Activated CD4-positive, alpha-beta T cell treated with anti-CD3 and anti-CD28 coated beads, Interleukin-10, Interleukin-2, amounts not matched to agents 100 ng/mL and 50 ng/mL, durations not matched to agents 16 hours and 8 hours (primary cell): ENCODE measurements at places on chromosomes 2 and 18.

- DNase-seq = no peak
Measured at GRCh38 chr2:239354132-239354790, 46.6 kb downstream of the HDAC4 start.

DNA sequence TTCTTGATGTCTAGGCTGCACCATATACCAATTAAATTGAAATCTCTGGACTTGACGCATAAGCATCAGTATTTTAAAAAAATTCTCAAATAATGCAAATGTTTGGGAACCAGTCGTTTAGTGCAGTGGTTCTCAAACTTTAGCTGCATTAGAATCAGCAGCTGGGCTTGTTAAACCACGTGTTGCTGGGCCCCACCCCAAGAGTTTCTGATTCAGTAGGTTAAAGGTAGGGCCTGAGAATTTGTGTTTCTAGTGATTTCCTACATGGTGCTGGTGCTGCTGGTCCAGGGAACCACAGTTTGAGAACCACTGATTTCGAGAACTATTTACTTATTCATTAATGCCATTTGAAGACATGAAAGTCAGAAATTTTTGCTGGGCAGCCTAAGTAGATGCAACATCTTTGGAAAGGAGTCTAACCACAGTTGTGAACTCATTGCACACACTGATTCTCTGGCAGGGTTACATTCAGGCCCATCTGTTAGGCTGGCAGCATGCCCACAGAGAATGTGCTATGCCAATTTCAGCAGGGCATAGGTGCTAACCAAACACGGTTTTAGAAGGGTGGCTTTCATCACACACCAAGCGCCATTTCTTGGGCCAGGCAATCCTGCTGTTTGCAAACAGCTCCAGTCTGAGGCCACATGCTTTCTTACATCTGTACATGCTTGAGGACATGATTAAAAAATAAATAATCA is 26.4 kb upstream of the ATP5MC3 start:
- no peak for DNase-seq

- DNase-seq = no peak
Measured at GRCh38 chr2:217505303-217505702, 497.5 kb downstream of the TNS1 start.

DNA sequence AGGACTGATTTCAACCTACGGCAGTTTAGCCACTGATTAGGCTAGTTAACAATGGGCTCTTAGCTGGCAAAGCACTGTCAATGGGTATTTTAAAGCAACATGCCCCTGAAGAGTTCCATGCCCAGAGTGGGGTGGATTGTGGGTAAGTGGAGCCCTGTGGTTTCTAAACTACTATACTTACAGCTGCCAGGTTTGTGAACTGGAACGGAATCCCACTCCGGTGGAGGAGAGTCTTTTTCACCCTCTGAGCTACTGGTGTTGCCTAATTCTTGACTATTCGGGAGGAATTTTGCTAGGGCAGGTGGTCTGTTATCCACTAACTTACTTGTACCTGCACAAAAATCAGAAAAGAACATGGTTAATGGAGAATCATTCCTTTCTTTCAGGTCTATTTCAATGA is 52.6 kb downstream of the ZAP70 start:
- no peak for DNase-seq

- no peak for DNase-seq
Measured at GRCh38 chr18:62258616-62259015, 66.5 kb upstream of the TNFRSF11A start.

- no peak for DNase-seq
Measured at GRCh38 chr18:9106800-9107584, 4.5 kb downstream of the NDUFV2 start.

- DNase-seq = no peak
Measured at GRCh38 chr2:238306672-238306998, 13.7 kb upstream of the TRAF3IP1 start.

- no peak for DNase-seq
Measured at GRCh38 chr2:71465961-71466300, 12.6 kb downstream of the DYSF start.

DNA sequence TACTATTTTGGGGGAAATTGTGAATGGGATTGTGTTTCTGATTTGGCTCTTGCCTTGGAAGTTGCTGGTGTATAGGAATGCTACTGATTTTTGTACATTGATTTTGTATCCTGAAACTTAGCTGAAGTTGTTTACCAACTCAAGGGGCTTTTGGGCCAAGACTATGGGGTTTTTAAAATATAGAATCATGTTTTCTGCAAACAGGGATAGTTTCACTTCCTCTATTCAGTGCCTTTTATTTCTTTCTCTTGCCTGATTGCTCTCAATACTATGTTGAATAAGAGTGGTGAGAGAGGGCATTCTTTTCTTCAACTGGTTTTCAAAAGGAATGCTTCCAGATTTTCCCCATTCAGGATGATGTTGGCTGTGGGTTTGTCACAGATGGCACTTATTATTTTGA is 1383.8 kb upstream of the ACVR2A start:
- DNase-seq = no peak

- DNase-seq = no peak
Measured at GRCh38 chr2:51350100-51350499, 318.2 kb upstream of the NRXN1 start.

- DNase-seq = peak; percentile 22
Measured at GRCh38 chr18:63255435-63255834, 64.1 kb downstream of the BCL2 start.

DNA sequence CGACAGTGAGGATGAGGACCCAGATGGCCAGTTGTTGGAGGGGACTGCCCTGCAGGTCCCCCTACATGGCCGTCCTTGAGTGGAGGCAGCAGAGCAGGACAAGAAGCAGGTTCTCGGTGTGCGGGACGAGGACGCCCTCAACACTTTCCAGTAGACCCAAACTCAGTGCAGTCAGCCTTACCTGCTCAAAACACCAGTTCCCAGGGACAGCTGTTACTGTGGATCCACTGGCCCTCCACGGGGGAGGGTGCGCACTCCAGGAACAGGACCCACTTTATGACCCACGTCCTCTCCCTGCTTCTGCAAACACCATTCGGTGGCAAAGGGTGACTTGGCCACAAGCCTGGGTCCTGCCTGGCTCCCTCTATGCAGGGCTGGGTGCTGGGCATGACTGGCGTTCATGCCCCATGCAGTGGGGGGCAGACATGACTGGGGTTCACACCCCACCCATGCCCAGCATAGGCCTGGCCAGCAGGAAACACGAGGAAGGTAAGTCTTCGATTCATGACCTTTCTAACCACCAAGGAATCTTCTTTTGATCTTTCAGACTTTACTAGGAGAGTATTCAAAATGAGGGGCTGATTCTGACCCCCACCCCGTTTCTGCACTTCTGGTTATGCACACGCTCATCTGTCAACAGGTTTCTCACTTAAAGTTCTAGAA is 233.7 kb downstream of the HDAC4 start:
- no peak for DNase-seq

DNA sequence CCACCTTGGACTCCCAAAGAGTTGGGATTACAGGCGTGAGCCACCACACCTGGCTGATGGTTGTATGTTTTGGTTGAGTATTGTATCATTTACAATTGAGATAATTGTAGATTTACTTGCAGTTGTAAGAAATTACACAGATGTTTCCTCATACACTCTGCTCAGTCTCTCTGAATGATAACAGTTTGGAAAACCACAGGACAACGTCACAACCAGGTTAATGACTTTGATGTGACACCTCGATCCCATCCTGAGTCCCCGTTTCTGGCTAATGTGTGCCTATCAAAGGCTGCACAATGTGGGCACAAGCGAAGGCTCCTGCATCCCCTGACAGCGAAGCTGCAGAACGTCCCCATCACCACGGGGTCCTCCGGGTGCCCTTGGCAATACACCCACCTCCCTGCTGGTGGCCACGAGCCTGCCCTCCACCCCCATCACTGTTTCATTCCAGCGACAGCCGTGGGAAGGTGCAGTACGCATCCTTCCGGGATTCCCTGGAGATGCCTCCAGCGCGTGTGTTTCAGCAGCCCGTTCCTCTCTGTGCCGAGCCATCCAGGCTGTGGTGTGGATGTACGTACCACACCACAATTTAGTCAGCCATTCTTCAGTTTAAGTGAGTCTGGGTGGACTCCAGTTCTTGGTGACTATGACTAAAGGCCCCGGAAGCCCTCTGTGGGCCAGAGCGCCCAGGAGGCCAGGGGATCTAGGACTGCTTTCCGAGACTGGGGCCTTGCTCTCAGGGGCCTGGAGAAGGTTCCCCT is 4.3 kb upstream of the PDCD1 start:
- peak; percentile 32 for DNase-seq

DNA sequence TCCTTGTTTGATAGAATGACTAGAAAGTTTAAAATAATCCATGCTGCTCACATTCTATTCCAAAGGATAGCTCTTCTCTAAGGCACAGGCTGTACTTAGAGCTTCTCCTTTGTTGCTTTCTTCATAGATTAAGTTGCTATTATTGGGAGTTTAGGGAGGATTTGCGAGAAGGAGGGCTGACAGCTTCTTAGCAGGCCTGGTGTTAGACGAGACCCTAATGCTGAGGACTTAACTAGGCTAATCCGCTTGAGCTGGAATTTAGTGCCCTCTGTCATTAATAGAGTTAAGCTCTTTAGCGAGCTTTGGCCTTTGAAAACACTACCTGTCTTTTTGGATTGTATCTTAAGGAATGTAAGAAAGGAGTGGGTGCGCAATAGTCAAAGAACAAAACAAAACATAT is 81.3 kb downstream of the MOGAT1 start:
- DNase-seq = no peak

GRCh38 chr18:79778291-79778791 is 19.4 kb upstream of the KCNG2 start:
- DNase-seq = no peak

- DNase-seq = no peak
Measured at GRCh38 chr2:59005836-59006615, 764.9 kb upstream of the FANCL start.

GRCh38 chr2:186129767-186130581 is 356.1 kb upstream of the ZC3H15 start:
- no peak for DNase-seq

- no peak for DNase-seq
Measured at GRCh38 chr18:1573732-1574131, 669.1 kb downstream of the ADCYAP1 start.

DNA sequence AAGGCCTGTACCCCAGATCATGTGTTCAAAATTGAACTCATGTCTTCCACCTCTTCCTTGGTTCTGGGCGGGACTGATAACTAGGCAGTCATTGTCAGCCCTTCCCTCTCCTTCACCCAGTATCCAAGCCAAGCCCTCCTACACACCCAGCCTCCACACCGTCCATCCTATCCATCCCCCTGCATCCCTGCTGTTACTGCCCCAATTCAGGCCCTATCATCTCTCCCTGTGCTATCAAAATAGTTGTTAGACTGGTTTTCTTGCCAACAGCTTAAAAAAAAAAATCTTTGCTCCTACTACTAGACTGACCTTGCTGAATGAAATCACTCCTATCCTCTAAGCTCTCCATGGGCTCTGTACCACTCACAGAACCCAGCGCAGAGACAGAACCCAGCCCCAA is 32.8 kb downstream of the TGFA start:
- DNase-seq = no peak

- no peak for DNase-seq
Measured at GRCh38 chr2:10373931-10374330, 71.2 kb downstream of the HPCAL1 start.

DNA sequence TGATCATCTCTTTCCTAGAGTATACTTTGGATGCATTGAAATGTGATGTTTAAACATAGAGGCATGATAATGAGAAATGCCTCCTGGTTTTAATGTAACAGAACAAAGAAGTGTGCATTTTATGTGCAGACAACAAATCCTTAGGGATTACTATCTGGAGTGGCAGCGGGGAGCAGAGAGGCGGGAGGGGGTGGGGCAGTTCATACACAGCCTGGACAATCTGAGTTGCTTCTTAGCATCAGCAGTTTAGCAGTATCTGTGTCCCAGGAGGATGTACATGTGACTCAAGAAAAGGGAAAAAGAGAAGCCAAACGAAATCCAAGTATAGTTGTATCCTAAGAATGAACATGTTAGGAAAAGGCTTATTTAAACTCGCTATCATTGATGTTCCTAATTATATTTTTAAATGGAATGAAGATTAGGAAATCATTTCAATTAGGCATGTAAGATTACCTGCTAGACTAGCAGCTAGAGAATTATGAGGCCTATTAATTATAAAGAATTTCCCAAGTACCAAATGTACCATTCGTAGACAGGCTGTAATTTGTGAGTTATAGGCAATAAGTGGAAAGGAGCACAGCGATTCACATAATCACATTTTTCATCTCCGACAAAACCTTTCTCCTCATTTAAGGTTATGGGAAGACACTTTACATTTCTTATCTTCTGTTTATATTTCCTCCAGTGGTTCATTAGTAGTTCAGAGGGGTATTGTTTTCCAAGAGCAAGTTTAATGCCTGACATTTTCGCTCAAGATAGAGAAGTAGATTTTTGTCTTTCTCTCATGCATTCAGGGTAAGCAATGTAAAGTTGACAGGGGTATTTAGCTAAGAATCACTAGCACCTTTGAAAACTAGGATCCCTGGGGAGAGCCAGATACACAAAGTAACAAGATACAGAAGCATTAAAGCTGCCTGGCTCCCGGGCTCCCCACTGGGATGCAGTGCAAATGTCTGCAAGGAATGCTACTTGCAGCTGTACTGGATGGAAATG is 141.3 kb upstream of the NOSTRIN start:
- DNase-seq = no peak

DNA sequence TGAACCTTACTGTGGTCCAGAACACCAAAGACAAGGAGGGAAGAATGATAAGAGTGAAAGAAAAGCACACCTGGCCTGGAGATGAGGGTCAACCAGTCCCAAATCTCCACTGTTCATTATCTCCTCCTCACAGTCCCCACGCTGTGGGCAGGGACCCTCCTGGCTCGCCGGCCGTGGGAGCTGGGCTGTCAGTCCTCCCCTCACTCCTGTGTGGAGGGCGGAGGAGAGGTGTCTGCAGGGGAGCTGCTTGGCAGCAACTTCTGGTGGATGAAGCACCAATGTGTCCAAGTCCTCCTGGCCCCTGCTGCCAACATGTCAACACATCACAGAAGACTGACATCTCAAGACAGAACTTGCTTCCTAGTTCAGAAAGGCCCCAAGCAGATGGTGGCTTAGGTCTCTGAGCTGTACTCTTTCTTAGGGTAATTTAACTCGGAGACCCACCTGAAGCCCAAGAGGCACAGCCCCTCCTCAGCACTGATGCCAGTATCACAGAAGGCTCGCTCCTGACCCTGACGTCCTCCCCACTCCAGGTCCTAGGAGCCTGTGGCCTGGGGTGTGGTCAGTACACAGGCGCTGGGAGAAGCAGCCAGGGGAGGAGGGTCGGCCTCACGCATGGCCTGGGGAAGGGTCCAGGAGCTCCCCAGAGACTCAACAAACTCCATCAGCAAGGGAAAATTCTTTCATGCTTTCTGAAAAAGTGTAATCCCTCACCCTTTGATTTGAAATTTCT is 54.5 kb downstream of the PARD6G start:
- no peak for DNase-seq

DNA sequence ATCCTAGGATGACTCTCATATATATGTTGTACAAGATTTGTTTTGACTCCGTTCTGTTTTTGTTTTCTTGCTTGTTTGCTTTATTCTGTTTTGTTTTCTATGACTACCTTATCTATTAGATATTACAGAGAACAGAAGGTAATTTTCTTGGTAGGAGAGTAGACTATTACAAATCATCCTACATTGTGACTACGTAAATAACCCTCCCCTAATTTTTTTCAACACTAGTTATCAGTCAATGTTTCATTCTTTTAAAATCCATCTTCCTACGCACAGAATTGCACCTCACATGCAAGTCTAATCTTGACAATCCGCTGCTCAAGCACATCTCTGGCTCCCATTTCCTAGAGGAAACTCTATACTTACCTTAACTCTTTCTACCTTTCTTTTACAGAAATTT is 792.3 kb upstream of the PIK3C3 start:
- DNase-seq = no peak
